AG08395 (cell line): ENCODE measurements at places on chromosomes 2 and 18.

GRCh38 chr2:13604951-13605661 is 888.4 kb downstream of the TRIB2 start:
- no peak for DNase-seq

DNA sequence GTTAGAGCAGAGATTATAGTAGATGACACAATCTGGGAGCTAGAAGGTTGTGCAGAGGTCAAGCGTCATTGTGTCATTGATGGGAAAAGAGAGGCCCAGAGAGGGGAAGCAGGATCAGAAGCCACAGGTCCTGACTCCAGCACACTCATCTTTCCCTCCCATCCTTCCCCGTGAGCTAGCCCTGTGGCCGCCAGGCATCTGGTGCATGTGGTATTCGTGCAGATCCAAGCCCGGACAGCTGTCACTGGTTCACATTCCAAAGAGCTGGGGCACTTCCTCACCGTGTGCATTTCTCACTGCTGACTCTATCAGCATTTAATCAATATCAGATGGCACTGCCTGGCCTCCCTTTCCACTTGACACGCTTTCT is 94.1 kb upstream of the THOC1 start:
- peak; percentile 97 for DNase-seq

- no peak for DNase-seq
These were observed 272.4 kb downstream of the KCNE4 start for GRCh38 chr2:223324402-223324801.

DNA sequence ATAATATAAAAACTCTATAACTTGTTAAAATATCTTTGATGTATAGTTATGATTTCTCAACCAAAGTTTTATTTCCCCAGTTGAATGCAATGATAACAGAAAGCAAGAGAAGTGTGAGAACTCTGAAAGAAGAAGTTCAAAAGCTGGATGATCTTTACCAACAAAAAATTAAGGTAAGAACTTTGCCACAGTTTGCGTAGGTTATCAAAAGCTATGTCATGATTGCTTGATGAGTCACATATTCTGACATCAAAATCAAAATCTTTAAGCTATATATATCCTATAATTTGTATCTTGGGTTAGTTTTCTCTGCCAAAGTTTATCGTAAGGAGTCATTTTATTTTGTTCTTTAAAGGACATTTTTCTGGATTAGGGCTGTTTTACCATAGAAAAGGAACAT is 35.0 kb downstream of the NDC80 start:
- DNase-seq = no peak

GRCh38 chr2:100756704-100757103 is 63.2 kb upstream of the NPAS2 start:
- no peak for DNase-seq

DNA sequence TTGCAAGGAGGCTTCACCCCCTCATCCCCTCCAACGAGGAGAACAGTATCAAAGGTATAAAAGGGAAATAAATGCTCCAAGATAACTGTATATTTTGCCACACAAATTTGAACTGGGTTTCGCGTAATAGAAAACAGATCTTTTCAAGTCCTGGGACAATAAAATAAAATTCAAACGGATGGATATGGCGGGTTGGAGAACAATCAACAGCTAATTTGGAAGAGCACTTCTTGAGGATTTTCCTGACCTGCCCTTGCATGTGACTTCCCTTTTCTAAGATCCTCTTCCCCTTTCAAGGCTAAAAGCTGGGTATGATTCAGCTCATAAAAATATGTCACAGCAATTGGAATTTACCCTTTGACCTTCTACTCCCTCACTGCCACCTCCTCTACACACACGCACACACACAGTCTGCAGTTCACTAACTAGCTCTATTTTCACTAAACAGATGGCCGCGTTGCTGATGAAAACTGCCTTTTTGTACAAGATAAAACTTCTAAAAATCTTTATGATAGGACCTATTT is 386.9 kb downstream of the FIGN start:
- DNase-seq = peak; percentile 5
